ENCODE measurements at places on chromosomes 2 and 18.
A peak's percentile ranks its signal among the peaks of the same experiment; 100 is the strongest.

DNA sequence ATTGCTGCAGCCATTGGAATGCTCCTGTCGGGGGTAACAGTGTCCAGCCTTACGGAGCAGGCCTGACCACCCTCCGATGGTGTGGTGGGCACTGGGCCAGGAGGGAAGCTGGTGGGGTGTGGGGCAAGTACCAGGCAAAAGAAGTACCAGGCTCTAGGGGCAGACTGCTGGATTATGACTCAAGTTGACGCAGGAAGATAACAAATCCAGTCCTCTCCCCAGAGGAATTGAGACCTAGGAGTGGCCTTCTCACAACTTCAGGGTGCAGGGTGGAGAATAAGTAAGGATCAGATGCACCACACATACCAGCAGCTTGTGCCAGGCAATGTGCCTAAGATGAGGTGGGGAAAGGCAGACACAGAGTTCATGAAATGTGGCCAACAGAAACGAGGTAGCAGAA is 37.9 kb downstream of the SEMA4F start:
- no peak for DNase-seq

GRCh38 chr2:46329803-46330775 is 32.9 kb downstream of the EPAS1 start:
- DNase-seq = peak; percentile 78

DNA sequence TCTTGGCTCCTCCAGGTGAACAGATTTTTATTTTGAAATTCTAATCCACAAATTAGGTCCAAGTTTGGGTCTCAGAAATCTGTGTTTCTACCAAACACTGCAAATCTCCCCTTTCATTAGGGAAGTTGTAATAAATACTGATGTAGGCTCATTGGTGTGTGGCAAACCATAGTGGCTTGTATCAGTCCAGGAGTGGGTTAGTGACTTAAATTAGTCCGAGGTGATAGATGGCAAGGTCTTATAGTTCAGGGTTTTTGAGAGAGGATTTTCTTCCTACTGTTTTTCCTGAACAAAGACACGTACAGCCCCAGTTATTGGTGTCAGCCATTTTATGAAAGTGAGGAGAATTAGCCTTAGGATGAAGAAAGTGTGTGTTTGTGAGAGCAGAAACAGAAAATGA is 74.6 kb downstream of the RPRM start:
- DNase-seq = no peak

DNA sequence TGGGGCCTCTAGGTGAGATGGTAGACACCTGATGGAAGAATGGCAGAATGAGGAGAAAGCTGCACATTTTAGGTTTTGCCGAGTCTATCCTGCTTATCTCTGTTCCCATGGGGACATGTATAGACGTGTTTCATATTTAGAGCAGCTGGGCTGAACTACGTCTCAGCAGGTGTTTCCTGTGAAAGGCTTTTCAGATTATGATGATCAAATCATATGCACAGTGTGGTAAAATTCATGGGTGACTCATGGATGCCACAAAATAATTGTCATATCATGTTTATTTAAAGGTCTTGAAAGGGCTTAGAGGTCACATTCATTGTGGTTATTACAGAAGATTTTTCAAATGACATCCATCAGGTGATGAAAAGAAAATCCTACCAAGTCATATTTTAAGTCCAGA is 90.5 kb downstream of the ICOS start:
- no peak for DNase-seq

All from HTR-8/SVneo (cell line).